Left colon (tissue), 2 donors: ENCODE measurements at places on chromosomes 11 and 22.

GRCh38 chr11:74048993-74049392 is 40.1 kb upstream of the UCP3 start:
- DNase-seq = no peak

DNA sequence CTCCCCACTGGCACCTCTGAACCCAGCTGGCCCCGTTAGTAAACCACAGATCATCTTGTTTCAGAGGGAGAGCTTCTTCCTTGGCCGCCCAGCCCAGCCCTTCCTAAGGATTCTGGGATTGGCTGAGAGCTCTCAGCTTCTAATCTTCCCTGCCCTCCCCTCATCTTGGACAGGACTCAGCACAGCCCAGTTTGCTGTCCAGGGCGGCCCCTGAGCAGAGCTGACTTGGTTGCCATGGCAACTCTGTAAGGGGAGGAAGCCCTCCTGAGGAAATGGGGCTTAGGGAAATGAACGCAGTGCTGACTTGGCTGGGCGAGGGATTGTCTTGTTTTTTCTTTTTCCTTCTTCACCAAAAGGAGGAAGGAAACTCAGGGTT is 4.6 kb downstream of the APOL4 start:
- DNase-seq = peak; percentile 65

DNA sequence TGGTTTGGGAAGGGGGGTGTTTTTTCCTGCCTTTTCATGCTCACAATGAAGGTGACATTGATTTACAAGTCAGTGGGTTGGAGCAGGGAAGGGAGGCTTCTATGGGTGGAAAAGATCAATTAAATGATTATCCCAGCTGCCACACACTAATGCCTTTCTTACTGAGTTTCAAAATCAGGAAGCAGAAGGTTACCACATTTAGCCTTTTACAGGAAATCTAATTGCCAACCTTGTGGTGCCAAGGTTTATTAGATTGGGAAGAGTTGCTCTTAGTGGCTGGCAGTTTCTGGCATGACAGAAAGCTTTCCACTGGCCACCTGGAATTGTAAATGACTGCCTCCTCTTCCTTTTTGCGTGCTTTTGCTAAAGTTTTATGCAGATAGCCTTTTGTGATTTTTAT is 98.7 kb downstream of the NAV2 start:
- DNase-seq = no peak

GRCh38 chr11:15901790-15902189 is 454.6 kb downstream of the SOX6 start:
- DNase-seq = peak; percentile 55

DNA sequence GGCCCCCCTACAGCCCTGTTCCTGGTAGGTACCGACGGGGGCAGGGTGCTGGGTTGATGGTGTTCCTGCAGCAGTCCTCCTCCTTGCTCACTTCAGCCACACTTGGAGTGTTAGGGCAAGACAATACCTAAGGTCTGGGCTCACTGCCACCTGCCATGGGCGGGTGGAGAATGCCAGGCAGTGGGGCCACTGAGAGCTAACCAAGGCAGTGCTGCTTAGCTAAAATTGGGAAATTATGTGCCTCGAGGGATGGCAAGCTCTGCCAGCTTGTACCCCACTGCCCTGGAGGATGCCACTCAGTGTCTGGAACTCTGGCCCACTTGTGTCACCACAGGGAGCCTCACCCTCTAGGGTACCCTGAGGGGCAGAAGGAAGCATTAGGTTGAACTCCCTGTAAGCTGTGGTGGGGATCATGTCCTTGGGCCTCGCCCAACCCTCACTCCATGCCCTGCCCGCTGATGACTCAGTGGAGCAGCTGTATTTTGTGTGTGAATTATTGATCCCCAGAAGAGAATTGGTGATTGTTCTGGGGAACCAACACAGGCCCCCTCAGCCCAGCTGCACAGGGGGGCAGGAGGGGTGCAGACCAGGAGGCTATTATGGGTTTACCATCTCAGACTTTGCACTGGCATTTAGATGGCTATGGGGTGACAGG is 17.7 kb downstream of the PHLDB1 start:
- DNase-seq = no peak

GRCh38 chr22:44224166-44224565 is 43.4 kb downstream of the PARVG start:
- no peak for DNase-seq

DNA sequence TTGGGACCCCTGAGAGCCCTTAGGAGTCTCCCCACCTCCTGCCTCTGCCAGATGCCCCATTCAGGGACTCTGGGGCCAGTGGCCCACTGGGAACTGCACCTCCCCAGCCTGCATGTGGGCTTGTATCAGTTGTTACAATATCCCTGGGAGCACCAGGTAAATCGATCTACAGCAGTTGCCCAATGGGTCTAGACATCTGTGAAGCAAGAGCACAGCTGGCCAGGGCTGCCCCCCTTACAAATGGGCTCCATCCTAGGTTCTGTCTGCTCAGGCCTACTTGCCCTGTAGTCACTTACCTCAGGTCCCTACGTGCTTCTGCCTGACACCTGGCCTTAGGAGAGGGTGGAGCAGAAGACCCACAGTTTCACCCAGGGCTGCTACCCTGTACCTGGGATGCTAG is 62.7 kb downstream of the HIRA start:
- DNase-seq = no peak

GRCh38 chr22:27482402-27482801 is 319.2 kb downstream of the MN1 start:
- DNase-seq = no peak

DNA sequence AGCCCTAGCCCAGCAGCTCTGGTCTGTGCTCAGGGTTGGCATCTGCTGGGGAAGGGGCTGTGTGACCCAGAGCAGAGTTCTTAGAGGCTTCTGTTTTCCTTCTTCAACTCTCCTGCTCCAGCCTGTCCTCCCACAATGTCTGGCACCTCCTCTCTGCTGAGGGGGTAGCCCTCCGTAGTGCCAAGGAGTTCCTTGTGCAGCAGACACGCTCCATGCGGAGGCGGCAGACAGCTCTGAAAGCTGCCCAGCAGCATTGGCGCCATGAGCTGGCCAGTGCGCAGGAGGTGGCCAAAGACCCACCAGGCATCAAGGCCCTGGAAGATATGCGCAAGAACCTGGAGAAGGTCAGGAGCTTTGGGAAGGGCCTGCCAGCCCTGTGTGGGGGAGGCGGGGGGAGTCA is 69.3 kb downstream of the CEP164 start:
- DNase-seq = no peak

DNA sequence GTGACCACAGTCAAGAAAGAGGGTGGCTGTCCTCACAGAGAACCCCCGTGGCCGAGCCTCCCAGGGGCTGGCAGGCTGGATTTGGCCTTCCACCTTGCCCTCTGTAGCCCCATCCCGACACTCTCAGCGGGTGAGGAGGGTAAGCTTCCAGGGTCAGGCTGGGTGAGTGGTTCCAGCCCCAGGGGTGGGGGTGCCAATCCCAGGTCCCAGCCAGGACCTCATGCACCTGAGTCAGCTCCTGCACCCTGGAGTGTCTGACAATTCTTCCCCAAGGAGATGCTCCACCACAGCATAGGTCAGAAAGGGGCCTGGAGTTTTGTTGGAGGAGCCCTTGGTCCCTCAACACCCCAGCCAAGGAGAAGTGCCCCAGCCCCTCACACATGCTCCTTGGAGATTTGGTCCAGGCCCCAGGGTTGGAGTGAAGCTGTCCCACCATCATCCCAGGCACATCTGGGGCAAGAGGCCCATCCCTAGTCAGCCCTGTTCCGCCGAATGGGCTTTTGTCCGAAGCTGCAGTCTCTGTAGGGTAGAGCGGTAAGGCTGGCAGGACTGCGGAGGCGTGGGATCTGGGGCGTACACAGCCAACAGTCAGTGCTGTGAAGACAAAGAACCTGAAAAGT is 8.4 kb downstream of the LINC01488 start:
- DNase-seq = no peak

DNA sequence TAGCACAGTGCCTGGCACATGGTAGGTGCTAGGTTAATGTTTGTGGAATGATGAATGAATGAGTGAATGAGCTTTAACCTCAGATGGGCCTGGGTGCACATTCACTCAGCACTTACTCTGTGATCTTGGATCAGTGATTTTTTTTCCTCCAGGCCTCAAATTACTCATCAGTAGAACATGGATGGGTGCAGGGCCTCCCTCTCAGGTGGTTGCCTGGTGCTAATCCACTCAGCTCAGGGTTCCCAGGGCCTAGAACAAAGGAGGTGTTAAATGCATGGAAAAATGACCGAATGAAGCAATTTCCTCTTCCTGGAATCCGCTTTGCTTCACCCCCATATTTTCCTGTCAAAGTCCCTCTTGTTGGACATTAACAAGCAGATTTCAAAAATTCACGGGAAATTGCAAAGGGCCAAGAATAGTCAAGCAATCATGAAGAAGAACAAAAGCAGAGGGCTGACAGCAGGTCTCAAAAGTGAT is 93.5 kb downstream of the MYEOV start:
- DNase-seq = no peak

GRCh38 chr11:19026862-19027261 is 33.7 kb downstream of the MRGPRX2 start:
- no peak for DNase-seq

DNA sequence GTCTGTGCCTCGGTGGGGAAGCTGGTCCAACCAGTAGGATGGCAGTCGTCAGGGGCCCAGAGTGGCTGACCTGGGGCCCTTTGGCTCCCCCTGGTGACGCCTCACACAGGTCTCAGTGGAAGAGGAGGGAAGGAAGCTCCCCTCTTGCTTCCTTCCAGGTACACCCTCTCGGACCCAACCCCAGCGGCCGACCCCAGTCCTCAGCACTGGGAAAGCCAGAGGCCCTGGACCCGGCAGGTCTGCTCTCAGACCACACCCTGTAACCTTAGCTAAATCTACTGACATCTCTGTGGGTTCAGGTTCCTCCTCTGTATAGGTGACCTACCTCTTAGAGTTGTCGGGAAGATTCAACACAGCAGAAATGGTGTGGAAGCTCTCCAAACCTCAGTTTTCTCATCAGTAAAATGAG is 3.4 kb upstream of the SCUBE1 start:
- peak; percentile 76 for DNase-seq

DNA sequence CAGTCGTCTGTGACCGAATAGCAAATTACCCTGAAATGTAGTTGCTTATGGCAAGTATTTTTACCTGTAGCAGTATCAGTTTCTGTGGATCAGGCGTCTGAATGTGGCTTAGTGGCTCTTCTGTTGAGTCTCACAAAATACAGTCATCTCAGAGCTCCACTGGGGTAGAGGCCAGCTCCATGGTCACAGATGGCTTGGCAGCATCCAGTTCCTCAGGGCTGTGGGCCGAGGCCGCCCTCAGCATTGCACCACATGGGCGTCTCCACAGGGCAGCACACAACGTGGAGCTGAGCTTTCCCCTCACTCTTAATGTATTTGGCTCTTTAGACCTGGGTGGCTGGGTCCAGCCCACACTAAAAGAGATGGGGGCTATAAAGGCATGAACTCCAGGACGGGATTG is 57.8 kb downstream of the SBF1 start:
- DNase-seq = no peak

DNA sequence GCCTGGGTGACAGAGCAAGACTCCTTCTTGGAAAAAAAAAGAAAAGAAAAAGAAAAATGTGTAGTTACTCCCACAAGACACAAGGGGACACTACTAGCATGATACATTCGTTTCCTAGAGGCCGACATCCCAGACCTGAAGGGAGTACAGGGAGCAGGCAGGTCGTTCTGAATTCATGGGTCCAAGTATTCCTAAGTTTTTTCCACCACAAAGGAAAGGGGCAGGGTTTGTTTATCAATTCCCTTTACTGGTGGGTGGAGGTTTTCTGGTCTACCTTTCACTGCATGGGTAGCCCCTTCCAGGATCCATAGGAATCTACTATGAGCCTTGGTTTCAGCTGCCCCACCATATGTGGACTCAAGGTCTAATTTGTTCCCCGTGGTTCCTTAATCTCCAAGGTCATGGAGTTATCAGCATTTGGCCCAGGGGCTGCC is 11.8 kb downstream of the TIGD3 start:
- DNase-seq = no peak

DNA sequence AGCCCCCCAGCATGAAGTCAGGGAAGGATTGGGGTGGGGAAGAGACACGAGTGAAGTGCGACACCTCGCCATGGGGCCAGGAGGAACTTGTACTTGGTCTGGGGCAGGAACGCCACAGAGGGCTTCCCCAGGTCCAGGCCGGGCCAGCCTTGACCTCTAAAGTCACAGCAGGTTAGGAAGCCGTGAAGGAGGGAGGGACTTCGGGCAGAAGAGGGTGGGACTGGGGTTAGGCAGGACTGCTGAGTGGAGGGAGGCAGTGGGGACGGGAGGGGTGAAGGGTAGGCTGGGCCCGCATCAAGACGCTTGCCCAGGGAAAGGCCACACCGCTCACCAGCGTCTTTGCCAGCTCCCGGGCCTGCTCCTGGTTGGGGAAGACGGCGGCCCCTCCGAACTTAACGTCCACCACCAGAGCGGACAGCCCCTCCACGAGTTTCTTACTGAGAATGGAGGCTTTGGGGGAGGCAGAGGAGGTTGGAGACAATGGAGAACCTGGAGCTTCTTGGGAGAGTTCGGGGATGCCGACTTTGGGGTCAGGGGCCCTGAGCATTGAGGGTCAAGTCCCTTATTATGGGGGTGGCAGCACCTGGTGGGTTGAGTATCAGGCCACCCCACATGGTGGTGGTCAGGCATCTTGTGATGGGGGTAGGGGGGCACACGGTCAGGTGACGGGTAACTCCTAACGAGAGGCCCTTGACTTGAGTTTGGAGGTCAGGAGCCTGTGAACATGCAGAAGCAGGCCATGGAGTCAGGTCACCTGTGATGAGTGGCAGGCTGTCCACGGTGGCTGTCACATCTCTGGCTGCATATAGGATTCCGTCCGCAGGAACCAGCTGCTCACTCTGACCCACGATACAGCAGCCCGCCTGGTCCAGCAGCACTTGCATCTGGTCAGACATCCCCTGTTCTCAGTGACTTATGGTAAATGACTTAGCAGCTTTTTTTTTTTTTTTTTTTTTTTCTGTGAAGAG is 1.7 kb upstream of the SCO2 start:
- DNase-seq = peak; percentile 61

GRCh38 chr11:122665861-122666260 is 10.3 kb downstream of the UBASH3B start:
- DNase-seq = no peak

- no peak for DNase-seq
These were observed 5.0 kb upstream of the UVRAG start for GRCh38 chr11:75809991-75810390.

GRCh38 chr11:96149743-96150555 is 193.0 kb downstream of the MAML2 start:
- DNase-seq = no peak

DNA sequence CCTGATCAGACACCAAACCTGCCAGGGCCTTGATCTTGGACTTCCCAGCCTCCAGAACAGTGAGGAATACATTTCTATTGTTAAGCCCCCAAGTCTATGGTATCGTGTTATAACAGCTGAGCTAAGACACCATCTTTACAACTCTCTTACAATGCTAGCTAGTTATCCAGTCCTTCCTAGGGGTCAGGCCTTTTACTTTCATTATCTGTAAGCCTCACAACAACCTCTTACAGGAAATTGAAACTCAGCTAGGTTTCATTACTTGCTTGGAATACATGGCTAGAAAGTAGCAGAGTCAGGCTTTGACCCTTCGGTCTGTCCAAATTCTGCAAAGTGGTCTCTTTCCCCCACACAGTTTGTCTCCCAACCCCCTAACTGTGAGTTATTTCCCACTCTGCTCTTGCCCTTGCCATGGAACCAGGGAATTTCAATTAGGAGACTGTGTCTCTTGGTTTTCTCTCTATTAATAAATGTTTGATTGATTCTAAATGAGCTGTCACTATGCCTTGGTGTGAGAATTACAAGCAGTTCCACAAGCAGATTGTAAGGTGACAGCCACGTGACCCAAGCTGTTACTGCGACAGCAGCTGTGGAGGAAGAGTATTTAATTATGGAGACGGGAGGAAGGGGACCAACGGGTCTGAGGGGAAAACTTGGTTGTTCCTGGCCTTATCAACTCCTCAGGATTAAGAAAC is 38.4 kb upstream of the CLMP start:
- DNase-seq = no peak
